Epithelial cell of esophagus (primary cell): ENCODE measurements at places on chromosomes 2 and 18.
A peak's percentile ranks its signal among the peaks of the same experiment; 100 is the strongest.

DNA sequence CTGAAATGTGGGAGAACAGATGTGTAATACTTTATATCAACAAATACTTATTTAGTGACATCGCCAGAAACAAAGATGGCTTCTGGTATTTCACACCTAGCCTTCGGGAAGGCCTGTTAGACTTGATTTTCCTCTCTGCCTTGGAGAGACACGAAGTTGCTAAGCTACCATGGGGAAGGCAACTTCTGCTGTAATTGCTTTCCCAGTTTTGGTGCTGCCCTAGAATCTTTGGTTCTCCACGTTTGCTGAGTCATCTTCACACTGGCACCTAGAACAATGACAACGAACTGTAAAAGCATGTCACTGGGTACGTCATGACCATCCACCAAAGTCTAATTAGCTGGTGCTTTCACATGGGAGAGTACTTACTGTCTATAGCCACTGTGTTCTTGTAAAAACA is 58.7 kb upstream of the ACTR3 start:
- peak; percentile 96 for DNase-seq

DNA sequence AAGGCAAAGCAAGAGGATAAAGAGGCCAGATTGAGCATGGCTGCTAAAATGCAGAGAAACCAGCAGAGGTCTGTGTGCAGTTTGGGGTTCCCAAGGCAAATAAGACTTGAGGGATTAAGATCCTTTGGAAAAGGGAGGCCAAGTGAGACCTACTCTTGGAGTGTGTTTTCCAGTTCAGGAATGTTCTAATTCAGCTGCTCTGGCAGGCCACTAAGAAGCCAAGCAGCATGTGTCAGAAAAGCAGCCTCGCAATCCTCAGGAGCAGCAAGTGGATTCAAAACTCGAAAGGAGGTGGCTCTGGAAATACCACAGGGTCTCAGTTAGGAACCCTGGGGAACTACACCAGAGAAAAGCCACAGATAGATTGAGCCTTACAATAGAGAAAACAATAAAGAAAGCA is 569.2 kb downstream of the METTL4 start:
- no peak for DNase-seq

DNA sequence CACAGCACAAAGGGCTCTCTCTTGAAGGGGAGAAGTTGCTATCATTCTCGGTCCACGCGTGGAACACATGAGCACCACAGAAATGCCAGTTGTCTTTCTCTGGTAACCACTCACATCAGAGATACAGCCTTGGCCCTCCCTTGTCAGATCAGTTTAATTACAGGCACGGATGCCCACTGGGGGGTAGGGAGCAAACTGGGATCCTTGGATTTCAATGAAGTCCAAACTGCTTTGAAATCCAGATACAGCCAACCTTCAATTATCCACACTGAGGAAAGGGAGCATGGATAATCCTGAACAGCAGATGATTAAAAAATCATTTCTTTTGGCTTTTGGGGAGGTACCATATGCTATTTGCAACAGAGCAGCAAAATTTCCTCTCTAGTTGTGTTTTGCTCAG is 63.7 kb upstream of the DAPL1 start:
- no peak for DNase-seq

DNA sequence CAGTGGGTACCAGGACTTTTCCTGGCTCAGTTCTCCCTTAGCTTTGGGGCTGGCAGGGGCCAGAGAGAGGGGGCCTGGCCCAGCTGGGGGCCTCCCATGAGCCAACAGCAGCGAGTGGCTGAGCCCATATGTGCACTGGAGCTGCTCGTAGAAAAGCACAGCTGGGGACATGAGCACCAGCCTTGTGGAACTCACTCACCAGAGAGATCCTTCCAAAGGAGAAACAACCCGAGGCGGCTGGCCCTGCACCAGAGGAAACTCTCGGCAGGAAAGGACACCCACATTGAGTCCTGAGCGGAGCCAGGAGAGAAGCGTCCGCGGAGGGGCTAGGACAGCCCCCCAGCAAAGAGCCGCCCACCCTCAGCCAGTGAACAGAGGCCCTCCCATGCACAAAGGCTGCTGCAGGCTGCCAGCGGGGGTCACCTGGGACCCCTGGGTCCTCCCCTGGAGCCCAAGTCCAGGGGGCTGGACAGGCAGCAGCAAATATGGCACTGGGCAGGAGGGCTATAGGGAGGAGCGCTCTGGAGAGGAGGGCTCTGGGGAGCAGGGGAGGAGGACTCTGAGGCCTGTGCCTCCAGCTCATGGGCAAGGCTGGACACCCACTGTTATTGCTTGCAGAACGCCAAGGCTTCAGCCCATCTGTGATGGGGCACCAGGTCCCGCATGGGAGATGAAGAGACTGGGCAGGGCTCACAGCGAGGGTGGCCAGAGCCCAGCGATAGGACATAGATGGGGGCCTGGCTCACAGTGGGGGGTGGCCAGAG is 42.1 kb upstream of the SNED1 start:
- DNase-seq = no peak

DNA sequence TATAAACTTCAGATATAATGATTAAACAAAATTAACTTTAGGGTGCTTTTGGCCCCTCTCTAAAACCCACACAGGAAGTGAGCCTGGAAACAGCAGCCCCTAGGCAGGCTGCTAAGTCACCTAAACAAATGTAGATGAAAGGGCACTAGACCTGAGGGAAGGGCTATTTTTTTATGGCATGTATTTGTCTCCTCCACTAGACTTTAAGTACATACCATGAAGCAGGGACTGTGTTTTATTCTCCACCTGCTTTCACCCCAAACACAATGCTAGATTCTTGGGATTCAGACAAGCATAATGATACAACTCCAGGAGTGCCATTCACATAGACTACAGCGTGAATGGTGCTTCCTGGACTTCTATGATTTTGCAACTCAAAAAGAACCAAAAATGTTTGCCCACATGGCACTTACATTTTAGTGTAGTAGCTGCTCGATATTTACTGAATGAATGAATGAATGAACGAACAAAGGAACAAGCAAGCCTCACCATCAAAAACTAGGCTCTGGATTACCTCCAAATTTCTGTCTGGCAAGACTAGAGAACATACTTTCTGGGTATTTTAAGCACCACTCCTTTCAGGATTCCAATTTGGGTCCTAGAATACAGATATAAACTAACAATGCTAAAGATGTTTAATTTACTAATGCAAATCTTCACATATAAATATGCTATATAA is 10.1 kb downstream of the ATAD2B start:
- no peak for DNase-seq

GRCh38 chr2:8421658-8422449 is 260.0 kb upstream of the ID2 start:
- no peak for DNase-seq

GRCh38 chr2:8794923-8795825 is 42.2 kb downstream of the KIDINS220 start:
- DNase-seq = no peak
